ENCODE measurements at places on chromosomes 7 and 10. TPM values are rescaled to one million over a fixed set of nuclear protein-coding genes. Genes with fewer than 3 reads are reported as not detected.

The FAS gene
- total RNA-seq, result 95.0 TPM

The ZNF107 gene
- 8.1 TPM for total RNA-seq

The GPC2 gene
- total RNA-seq, result 1.6 TPM

The ENO4 gene
- total RNA-seq, result 0.35 TPM

The OPALIN gene
- 0.05 TPM for total RNA-seq

The SMURF1 gene
- total RNA-seq, result 40.6 TPM

The HYCC1 gene
- 41.3 TPM for total RNA-seq

The EBF3 gene
- total RNA-seq, result 0.05 TPM

The NPTX2 gene
- not detected for total RNA-seq

The CCDC3 gene
- total RNA-seq, result under 0.01 TPM

The TECTB gene
- not detected for total RNA-seq

The SEMA3E gene
- total RNA-seq, result 4.7 TPM

The CPEB3 gene
- total RNA-seq, result 1.8 TPM

The TRIM50 gene
- 0.05 TPM for total RNA-seq

The CDC14C gene
- total RNA-seq, result 0.05 TPM

The ITPRID1 gene
- not detected for total RNA-seq

The PNLIP gene
- total RNA-seq, result not detected

The GPR26 gene
- total RNA-seq, result not detected

The NPSR1 gene
- not detected for total RNA-seq

The ATP6V0A4 gene
- total RNA-seq, result 11.5 TPM

The C7orf33 gene
- not detected for total RNA-seq

The TMEM26 gene
- total RNA-seq, result 0.10 TPM

The SLC26A5 gene
- not detected for total RNA-seq

All from renal cortical epithelial cell (primary cell).